NCI-H1930 (cell line): ENCODE measurements at places on chromosomes 7 and 10.

GRCh38 chr10:131146790-131147189 is 164.7 kb downstream of the TCERG1L start:
- DNase-seq = no peak

- DNase-seq = no peak
Observed at GRCh38 chr10:72259491-72260238, 14.1 kb upstream of the DDIT4 start.

DNA sequence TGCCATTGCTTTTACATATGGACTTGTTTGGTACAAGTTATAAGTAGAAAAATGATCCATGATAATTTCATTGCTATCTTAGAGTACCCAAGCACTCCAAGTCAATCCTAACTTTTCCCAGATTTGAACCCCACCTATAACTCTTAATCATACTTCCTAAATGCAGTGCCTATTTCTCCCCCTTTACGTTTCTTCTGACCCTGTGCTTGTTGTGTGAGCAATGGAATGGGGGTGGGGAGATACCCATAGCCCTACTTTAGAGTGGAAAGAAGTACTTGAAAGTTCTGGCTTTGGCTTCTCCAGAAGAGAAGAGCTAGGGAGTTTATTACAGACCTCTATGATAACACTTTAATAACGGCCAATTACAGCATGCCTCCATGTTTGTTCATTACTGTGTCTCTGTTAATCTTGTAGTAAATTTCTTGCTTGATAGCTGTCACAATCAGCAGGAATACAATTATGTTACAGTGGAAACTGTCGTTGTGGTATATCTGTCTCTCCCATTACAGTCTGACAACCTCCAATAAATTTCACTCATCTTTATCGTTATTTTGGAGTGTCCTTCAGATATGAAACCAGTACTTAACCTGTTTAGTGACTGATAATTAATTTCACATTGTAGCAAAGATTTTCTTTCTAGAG is 34.0 kb downstream of the CNPY1 start:
- DNase-seq = no peak

- no peak for DNase-seq
Observed at GRCh38 chr10:125683821-125684220, 858 bp upstream of the TEX36 start.

DNA sequence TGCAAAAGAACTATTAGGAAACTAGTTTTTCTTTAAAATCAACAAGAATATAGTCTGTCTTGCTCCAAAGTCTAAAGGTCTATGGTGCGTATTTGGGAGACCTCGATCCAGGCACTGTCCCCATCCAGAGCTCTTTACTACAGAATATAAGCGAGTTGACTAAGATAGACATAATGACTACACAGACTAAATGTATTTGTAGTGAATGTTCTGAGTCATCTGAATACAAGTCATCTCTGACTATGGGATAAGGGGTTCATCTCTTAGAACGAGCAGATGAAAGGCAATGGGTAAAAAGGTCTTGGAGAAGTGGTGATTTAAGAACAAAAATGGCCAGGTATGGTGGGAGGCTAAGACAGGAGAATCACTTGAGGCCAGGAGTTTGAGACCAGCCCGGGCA is 136.0 kb upstream of the RSU1 start:
- no peak for DNase-seq
